ENCODE measurements at places on chromosomes 3 and 15.

GRCh38 chr15:56640127-56640526 lies 93.2 kb downstream of the ZNF280D start:
- no peak for DNase-seq

DNA sequence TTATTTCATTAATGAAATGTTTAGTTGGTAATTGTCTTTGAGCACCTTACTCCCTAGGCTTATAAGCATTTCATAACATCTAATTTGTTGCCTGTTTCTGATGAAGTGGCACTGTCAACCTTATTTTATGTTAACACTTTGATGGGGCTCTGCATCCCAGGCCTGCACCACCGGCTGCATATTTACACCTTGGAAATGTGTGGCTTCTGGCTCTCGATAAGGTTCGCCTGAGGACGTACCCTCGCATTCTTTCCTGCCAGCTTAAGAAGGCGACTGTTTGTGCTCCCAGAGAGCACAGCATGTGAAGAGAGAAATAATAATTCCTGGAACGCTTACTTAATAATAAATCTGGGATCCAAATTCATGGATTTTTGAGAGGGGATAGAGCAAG lies 763.3 kb upstream of the CFAP20DC start:
- DNase-seq, result no peak

DNA sequence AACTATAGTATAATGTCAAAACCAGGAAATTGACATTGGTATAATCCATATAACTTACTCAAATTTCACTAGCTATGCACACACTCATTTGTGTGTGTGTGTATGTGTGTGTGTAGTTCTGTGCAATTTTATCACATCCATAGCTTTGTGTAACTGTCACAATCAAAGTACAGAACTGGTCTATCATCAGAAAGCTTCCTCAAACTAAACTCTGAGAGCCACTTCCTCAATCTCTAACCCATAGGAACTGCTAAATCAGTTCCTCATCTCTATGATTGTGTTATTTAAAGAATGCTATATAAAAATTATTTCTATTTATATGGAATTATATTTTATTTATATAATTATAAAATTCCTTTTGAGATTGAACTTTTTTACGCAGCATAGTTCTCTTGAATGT lies 18.1 kb downstream of the LNP1 start:
- DNase-seq, result no peak

DNA sequence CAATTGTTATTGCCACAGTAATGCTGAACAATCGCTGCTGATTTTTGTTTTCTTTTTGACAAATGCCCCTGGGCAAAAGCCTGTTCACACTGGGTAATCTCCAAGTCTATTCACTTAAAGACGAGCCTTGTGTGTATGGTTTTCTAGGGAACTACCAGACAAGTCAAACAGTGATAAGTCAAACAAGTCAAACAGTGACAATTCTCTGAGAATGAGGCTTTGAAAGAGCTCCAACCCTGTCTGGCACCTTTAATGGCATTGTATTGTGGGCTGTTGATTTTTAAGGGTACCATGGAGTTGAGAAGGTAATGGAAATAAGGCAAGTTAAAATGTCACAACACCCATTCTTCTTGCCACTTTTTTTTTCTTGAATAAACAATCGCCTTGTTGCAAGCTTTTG lies 59.4 kb upstream of the TMC3 start:
- no peak for DNase-seq

- no peak for DNase-seq
Measured at GRCh38 chr15:68677996-68678395, 99.2 kb downstream of the CORO2B start.

DNA sequence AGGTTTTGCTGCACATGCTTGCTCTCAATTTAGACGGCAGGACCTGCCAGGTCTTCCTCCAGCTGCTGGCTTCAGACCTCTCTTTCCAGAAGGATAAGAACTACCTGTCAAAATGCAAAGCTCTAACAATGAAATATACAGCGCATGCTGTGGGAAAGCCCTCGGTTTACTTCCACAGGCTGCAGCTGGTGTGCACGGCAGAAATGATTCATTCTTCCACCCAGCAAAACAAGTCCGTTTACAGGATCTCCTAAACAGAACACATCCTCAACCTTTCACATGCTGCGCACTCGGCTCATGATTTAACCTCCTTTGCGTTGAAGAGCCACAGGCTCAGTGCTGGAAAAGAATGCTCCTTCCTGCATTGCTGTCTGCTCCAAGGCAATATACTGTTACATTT lies 92.4 kb upstream of the WNT5A start:
- no peak for DNase-seq

DNA sequence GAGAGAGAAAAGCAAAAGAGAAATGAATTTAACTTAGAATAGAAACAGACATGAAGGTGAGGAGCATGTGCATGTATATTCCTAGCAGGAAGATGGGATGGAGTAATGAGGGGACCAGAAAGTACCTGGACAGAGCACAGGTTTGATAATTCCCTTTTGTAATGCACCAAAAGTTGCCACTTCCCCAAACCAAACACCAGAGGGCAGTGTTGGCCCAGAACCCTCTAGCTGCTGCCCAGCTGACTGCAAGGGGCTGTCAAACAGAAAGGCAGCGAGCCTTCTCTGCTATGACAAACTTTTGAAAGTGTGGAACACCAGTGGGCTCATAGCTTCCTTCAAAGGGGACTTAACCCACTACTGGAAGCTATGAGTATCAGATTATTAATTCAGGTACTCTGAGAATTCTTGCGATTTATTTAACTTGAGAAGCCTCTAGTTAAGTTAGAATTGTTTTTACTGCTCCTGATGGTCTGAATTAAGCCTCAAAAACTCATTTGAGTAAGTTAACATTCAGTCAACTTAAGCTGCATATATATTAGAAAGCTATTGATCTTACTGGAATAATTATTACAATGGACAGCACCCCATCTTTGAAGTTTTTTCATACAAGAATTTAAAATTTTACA lies 234.9 kb downstream of the NEK10 start:
- DNase-seq, result peak; percentile 11

DNA sequence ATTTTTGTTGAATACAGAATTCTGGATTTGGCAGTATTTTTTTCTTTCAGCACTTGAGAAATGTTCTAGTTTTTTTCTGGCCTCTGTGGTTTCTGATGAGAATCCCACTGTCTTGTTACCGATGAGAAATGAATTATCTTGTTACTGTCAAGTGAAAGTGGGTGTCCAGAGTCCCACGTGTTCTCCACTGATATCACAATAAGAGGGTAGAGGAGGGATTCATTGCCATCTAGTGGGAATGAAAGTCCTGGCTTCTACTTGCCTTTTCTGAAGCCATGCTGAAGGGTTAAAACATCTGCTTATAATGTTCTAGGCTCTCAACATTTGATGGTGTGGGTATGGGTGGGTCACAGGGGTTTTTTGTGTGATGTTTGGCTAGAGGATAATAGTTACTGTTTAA lies 66.1 kb downstream of the SEC22A start:
- no peak for DNase-seq

- no peak for DNase-seq
Measured at GRCh38 chr15:53950572-53950971, 27.7 kb upstream of the UNC13C start.
